Brain pericyte (primary cell): ENCODE measurements at places on chromosomes 13 and 19.

DNA sequence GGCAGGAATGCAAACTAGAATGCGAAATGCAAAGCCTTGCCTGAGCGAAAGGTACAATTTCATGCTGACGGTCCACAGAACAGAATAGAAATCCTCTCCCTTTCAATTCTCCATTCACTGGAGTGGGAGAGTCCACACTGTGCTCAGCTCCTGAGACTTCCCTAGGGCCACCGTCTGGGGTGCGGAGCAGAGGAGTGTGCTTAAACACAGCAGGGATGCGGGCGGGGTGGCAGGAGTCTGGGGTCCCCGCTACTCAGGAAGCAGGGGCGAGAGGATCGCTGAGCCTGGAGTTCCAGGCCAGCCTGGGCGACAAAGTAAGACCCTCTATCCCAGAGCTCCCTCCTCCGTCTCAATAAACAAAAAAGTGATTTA is 552 bp upstream of the ZNF816 start:
- DNase-seq = peak; percentile 5

- no peak for DNase-seq
These were observed 140.9 kb downstream of the ABCC4 start for GRCh38 chr13:95160112-95160906.

GRCh38 chr19:14393329-14393728 is 12.1 kb downstream of the ADGRE5 start:
- DNase-seq = no peak

DNA sequence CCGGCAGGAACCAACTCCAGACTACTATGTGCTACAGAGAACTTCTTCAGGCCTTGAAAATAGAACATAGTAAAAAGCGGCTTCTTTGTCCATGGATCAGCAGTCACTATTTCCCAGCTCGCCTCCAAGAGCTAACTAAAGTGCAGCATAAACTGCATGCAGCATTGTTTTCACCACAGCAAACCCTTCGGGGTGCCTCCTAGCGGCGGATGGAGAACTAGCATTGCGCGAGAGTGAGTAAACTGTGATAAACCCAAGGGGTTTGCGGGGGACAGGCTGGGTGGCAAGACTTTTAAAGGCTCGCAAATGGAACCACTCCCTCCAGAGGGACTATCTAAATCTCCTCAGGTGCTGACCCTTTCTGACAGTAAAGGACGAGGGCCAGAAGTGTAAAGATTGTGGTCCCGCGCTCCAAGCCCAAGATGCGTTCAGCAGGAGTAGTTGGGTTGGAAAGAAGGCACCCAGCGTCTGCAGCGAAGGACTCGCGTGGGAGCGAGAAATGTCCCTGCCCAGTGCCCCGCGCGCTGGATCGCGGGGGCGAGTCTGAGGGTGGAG is 21.5 kb upstream of the SGCG start:
- DNase-seq = no peak

- DNase-seq = no peak
These were observed 29.7 kb downstream of the GPX4 start for GRCh38 chr19:1133471-1133929.

DNA sequence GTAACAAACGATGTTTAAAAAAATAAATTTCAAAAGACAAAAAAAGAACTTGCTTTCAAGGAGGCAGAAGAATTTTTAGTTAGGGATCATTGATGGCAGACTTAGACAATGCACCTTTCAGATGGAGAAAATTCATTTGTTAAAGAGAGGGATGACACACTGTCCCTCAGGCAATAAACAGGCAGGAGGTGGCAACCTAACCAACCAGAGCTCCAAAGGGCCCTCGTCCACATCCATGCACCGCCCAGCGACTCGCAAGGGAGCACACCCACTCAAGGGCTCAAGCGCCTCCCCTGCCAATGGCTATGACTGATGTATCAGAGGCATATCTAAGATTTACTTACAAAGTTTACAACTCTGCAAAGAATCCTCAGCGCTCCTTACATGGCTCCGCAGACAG is 81.9 kb downstream of the TUBGCP3 start:
- DNase-seq = no peak

DNA sequence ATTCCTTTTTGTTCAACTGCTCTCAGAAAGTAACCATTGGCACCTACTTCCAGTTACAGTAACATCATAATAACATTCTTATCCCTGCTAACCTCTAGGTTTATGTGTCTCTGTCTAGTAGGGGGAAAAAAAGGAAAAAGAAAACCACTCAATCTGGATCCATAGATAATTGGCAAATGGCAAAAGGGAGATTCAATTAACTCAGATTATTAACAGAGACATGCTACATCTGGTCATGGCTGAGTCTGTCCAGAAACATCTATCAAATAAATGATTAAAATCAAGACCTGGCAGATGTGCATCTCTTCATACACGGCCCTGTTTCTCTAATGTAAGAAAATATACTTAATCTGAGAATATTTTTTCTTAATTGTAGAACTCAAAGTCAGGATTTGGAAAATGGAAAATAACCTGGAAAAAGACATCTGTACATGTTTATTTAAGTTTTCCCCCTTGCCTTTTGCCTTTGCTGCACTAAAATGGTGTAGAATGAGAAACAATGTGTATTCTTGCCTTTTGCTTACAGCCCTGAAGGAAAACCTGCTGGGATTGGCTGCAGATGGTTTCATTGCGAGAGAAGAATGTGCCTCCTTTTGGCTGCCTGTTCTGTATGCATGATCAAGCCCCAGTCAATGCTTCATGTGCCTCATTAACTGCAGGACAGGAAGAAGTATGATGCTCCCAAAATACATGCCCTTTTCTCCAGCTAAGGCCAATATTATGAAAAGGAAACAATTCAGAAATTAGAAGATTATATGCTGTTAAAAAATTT is 921.6 kb upstream of the PCDH20 start:
- DNase-seq = no peak

- DNase-seq = no peak
These were observed 144.6 kb downstream of the LACC1 start for GRCh38 chr13:44024167-44024845.

DNA sequence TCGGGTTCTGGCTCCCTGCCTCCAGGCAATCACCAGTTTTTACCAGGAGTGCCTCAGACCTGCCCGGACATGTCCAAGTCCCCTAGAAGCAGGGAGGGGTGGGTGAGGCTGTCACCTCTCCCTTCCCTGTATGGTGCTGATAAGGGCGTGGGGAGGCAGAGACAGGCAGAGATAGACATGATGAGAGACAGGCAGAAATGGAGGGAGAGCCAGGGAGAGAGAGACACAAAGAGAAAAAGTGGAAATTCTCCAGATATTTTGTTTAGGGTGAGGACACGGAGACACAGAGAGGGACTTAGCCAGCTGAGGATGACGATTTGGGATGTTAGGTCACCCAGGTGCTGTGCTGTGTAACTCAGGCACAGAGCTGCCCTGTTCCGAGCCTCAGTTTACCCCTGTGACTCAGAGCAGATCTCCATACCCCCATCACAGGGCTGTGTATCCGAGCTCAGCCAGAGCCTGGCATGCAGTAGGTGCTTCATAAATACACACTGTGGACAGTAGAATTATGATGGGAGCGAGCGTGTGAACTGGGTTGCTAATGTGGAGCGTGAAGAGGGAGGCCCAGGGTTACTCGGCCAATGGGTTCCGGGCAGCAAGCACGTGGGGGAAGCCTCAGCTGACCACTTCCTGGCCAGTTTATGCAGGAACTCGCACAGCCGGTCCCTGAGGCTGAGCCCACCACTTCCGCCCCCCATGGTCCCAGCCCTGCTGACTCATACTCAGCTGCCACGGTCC is 11.9 kb upstream of the GDF15 start:
- DNase-seq = peak; percentile 96

GRCh38 chr19:55193481-55193880 is 13.4 kb upstream of the SYT5 start:
- no peak for DNase-seq

GRCh38 chr13:23861310-23861709 is 27.9 kb downstream of the MIPEP start:
- no peak for DNase-seq

DNA sequence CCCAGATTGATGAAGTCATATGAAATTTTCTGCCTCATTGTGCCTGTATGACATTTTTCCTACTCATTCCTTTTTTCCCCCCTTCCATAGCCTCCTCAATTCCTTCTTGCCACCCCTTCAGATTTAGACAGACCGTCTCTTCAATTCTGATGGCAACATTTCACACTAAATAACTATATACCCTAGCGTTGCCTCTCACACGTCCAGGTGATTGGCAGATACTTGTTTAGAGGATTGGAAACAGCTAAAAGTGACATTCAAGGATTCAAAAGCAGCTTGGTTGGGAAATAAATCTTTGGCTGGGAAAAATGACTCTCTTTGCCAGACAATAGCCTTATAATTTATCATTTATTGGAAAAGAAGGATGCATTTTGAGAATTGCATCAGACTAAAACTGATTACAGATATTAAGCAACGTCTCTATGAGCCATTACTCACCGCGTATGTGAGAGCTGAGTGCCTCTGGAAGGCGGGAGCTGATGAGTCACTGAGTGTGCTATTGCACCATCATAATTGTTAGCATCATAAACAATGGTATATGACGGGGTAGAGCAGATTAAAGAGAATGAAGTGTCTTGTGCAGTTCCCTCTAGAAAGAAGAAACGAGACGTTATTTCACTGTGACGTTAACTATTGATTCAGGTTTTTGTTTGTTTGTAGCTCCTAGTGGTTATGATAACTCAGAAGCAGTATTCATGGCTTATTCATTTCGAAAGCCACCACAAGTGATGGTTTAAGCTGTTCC is 61.1 kb upstream of the FAM216B start:
- peak; percentile 86 for DNase-seq

DNA sequence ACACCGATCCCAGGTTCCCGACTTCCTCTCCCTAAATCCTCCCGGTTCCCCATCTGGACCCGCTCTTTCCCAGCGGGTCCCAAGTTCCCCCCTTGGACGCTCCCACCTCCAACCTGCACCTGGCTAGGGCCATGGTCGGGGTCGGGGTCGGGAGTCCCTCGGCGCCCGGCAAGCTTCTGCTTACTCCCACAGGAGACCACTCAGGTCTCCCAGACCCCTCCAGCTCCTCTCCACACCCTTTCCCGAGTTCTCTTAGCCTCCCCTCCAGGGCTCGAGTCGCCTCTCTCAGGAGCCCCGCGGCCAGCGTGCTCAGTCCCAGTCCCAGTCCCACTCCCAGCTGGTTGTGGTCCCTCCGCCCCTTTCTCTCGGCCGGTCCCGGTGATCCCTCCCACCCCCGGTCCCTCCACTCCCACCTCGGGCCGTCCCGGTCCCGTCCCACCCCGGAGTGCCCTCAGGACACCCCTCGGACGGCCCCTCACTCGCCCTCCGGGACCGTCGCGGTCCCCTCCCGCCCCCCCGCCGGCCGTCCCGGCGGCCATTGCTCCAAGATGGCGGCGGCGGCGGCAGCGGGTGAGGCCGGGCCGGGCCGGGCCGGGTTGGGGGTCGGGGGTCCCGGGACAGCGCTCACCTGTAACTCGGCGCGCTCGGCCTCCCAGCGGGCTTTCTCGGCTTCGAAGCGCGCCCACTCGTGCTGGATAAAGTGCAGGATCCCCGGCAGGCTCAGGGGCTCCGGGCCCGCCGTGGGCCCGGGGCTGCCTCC is at the start of gene FKRP:
Gene FKRP (plus strand): TSS at position 537 of the 760 bp plus-strand sequence. CDS start 9,394 bp downstream, outside the sequence.
- DNase-seq = no peak

- DNase-seq = no peak
These were observed 89.3 kb downstream of the NUFIP1 start for GRCh38 chr13:44899967-44900366.

DNA sequence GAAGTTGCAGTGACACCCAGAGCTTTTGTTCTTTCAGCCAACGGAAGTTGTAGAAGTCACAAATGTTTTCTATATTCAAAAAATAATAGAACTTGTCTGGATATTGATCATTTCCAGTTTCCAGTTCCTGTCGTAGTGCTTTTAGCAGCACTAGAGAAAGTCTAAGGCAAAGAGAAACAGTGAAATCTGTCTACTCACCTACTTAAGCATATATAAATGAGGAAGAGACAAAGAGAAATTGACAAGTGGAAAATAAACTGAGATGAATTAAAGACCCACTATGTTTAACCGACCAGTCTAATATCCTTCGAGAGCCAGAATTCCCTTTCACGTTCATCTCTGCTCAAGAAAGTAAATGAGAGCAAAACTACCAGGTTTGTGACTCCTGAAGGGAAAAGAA is 36.7 kb downstream of the DACH1 start:
- no peak for DNase-seq

DNA sequence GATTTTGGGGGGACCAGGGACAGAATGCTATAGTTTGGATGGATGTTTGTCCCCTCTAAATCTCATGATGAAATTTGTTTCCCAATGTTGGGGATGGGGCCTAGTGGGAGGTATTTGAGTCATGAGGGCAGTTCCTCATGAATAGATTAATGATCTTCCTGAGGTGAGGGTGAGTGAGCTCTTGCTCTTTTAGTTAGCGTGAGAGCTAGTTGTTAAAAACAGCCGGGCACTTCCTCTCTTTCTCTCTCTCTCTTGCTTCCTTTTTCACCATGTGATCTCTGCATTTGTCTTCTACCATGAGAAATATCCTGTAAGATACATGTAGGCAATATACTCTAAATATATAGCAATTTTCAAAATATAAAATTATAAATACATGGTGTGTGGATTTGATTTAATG is 290.8 kb upstream of the PCDH9 start:
- no peak for DNase-seq

GRCh38 chr13:41774605-41775218 is 186.2 kb downstream of the VWA8 start:
- no peak for DNase-seq

- no peak for DNase-seq
These were observed 9.6 kb downstream of the USP12 start for GRCh38 chr13:27161980-27162379.

DNA sequence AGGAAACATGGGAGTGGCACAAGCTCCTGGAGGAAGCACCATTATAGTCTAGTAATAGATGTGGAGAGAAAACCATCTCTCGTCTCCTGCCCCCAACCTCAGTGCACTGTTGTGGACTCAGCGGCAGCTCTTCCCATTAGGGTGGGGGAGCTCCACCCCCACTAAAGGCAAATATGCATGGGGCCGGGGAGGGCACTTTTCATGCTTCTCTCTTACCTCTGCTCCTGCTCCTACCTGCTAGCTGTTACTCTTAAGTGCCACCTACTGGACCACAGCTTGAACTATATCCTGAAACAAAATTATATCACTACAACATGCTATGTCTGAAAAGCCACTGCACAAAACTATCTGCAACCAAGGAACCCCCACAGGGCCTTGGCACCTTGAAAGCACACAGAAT is 112.6 kb upstream of the DACH1 start:
- DNase-seq = no peak

DNA sequence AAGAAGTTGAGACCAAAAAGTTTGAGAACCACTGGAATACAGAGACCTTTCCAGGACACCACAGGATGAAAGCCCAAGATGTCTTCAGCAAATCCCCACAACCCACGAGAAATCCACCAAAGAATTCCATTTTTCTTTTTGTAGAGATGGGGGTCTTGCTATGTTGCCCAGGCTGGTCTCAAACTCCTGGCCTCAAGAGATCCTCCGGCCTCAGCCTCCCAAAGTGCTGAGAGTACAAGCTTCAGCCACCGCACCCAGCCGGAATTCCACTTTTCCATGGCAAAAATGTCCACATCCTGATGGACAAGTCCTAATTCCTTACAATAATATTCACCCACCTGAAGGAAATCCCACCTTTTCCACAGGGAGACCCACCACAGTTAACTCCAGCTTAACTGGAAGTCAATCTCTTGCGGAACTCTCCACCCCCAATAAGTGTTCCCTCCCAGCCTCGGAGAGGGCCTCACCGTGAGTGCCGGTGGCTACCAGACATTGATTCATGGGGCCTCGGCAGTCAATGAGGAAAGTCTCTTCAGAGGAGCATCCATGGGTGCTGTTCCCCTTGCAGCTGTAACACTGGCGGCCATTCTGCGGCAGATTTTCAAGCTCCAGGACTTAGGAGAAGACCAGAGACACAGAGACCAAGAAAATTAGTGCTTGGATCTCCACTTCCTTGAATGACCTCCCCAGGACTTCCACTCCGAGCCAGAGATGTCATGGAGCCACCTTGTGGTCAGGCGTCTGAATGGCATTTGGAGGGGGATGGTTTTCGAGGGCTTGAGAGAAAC is 12.3 kb upstream of the CADM4 start:
- no peak for DNase-seq
